Hematopoietic multipotent progenitor cell treated with erythropoietin and hydrocortisone succinate and interleukin-3 and kit ligand, for 8 days (in vitro differentiated cells): ENCODE measurements at places on chromosomes 1 and 21.

DNA sequence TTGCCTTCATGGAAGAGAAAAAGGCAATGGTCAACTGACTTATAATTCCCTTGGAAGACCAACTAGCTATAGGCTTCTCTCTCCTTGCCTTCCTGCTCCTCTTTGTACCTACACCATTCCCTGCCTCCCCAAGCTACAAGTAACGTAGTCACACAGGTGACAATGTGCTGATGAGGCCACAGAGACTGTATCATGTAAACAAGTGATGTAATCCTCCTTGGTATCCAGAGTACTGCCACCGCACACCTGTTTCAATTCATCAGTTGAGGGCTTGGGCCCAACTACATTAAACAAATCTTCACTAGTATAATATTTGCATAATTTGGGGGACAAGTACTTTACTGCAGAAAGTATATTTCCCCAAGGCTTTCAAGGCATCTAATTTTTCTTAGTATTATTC lies 76.4 kb upstream of the SCYL3 start:
- DNase-seq, result no peak

GRCh38 chr1:110544753-110545152 lies 25.8 kb upstream of the KCNA10 start:
- DNase-seq, result no peak

DNA sequence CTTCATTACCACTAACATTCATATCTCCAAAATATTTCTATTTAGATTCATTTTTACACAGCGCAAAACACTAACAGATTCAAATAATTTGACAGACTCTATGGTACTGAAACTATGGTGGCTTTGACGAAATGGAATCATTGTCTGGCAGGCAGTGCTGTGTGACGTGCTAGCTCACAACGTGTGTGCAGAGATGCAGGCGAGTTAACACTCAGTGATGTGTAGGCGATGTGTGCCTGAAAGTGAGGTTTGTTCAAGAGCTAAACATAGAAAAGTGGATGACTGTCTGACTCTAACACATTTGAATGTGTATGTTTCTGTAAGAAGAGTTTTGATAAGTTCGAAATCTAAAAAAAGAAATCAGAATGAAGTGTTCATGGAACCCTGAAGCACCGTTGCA lies 97.7 kb downstream of the RYR2 start:
- no peak for DNase-seq

GRCh38 chr1:229117664-229118300 lies 153.1 kb upstream of the RAB4A start:
- peak; percentile 10 for DNase-seq

DNA sequence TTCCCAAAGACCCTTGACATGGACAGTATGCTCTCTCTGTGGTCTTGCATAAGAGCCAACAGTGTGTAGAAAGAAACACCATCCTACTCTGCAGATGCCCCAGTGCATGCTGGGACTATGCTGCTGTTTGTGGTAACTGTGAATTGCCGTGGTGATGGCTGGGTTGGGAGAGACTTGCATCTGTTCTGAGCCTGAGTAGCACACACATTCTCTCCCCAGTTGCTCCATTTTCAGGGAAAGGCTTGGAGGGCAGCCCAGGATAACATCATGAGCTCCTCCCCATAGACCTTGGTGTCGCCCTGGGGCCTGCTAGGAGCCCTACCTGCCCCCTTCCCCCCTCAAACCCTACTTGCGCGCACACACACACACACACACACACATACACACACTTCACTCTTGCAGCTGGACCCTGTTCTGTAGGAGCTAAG lies 120.9 kb upstream of the IPO9 start:
- no peak for DNase-seq

- no peak for DNase-seq
These were observed 21.3 kb upstream of the ZNF326 start for GRCh38 chr1:89973471-89974127.

DNA sequence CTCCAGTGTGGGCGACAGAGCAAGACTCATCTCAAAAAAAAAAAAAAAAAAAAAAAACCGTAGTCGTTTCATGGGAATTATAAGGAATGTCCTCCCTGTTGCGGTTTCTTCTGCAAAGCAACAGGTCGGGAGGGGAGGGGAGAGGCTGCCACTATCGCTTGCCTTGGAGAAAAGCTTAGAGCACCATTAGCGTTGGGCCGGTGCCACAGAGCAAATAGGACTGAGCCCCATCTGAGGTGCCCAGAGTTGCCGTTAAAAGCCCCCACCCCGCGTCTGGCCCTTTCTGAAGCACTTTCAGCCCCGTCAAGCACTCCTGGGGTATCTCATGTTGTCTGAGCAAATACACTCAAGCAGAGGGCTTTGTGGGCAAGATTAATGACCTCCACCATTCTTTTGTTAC lies 2.2 kb downstream of the RIPPLY3 start:
- no peak for DNase-seq

DNA sequence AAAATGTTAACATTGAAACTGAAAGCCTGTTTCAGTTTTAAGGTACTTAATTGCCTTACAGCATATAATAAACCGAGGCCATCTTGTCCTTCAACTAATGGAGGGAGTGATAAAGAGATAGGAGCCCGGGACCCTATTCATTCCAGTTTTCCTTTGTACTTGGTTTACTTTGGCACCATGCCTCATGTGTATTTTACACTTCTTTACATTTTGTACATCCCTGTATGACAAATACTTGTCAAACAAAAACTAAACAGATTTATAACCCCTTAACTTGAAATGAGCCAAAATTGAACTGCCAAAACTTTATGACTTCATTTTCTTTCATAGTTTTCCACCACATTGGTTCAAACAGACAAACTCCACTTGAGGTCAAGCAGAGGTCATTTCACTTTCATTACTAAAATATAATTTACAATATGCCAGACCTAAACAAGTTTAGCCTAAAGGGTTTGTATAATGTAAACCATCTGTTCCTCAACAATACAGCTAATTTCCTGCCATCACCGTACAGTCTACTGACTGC lies 30.9 kb upstream of the UBE2U start:
- no peak for DNase-seq

- peak; percentile 67 for DNase-seq
These were observed 7.7 kb downstream of the CNIH3 start for GRCh38 chr1:224623743-224624333.

DNA sequence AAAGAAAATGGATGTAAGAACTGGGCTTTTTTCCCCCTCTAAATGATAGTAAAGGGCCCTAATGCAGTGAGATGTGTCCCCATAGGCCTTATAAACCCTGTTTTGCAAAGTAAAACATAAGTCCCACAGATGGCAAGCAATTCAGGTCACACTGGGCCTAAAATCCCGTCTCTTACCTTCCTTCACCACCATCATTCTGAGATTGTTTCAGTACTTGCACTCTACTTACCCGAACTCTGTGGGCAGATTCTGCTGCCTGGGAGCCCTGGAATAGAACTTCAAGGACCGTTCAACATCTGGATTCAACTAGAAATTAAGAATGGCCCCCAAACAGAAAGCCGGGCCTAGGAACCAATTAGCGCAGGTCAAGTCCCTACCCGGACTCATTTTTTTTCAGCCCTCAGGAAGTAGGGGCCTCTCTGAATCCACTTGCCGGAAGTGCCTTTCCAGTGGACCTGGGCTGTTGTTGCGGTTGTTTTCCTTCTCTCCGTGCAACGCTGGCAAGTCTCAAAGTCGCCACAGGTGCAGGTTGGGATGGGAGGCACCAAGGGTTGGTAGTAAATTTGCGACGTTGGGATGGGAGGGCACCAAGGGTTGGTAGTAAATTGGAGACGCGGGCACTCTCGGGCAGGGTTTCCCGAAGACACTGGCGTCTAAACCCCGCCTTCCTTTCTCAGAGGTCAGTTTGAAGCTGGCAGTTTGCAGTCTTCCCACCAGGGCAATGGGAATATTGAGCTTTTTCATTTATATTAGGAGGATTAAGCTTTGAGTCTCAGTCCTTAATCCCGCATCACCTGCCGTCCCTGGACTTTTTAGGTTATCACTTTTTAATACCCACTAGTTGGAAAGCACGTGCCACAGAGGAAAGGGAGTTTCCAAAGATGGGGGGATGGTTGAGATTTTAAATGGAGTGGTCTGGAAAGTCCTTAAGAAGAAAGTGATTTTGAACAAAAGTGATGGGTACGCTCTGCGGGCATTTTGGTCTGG lies at the start of gene TMEM69:
Gene TMEM69, plus strand, starts transcription at position 428 of the 987 bp plus-strand sequence. CDS start 2,888 bp downstream, outside the sequence.
- DNase-seq, result peak; percentile 95

- DNase-seq, result no peak
These were observed 213.0 kb downstream of the CRB1 start for GRCh38 chr1:197481101-197481500.

DNA sequence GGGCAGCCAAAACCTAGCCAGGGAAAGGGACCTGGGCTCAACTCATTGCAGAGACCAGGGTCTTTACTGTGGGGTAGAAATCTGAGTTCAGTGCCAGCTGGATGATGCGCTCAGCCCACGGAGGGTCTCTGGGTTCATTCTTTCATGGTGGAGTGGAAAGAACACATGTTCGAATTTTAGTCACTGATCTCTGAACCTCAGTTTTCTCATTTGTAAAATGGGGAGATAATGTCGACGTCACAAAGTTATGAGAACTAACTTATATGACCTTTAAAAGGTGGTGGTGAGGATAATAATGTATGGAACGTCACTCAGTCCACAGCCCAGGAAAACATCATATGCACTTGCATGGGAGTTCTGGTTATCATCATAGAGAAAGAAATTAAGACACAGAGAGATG lies 1.2 kb upstream of the TAL1 start:
- no peak for DNase-seq

DNA sequence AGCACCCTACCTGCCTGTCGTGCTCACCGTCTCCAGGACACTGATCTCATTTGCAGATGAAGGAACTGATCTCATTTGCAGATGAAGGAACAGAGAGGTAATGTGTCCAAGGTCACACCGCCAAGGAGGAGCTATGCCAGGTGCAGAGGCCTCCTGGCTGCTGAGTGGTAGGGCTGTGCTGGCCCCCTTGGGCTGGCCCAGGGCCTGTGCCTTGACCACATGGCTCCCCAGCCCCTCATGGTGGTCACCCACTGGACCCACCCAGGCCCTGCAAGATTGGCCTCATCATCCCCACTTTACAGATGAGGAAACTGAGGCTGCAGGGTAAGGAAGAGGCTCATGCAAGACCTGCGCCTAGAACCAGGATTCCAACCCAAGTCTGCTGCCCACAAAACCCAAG lies 628.3 kb downstream of the MATN1 start:
- DNase-seq, result no peak

DNA sequence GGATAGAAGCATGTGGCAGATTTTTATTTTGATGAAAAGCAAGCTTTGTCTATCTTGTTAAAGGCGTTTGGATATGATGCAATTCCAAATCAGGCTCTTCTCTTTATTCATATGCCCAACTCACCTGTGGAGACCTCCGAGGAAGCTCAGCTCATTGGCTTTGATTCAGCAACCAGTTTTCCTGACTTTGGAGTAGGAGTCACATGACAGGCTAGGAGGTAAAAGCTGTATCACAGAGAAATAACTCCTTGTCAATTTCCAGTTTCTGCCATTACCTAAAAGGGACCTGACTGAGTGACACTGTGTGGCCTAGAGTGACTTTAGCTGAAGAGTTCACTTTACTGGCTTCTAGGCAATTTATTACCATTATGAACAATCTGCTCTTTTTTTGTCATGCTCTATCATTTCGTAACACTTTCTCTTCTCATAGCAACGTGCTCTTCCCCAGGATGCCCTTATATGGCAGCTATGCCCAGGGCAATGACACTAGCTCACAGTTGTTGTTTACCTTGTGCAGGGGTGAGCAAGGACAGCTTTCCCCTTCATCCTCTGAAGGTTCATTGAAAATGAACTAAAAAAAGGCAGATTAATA lies 107.2 kb downstream of the KCNK1 start:
- DNase-seq, result no peak

DNA sequence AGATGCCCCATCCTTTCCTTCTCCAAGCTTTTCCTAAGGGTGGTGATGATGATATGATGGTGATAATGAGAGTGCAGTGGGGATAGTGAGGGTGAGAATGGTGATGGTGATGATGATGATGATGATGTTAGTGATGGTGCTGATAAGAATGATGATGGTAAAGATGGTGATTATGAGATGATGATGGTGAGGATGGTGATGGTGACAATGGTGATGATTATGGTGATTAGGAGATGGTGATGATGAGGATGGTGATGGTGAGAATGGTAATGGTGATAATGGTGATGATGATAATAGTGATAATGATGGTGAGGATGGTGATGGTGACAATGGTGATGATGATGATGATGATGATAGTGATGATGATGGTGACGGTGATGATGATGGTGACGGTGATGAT lies 4.0 kb downstream of the BSND start:
- DNase-seq, result no peak

DNA sequence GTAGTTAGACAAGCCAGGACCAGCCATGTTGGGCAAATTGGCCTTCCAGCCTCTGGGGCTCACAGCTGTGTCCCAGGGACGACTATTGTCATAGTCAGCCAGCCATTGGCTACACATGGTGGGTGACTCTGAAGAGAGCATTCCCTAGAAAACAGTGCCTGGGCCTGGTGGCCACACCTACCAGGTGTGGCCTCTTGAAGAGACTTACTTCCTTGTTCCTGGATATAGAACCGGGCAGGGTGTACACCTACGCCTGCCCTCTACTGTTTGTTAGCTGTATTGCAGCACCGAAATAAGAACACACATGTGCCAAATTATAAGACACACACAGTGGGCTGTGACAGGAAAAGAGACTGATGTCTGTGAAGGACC lies 134.6 kb upstream of the ARHGEF16 start:
- peak; percentile 81 for DNase-seq

GRCh38 chr21:33055991-33056390 lies 13.9 kb upstream of the OLIG1 start:
- DNase-seq, result no peak

DNA sequence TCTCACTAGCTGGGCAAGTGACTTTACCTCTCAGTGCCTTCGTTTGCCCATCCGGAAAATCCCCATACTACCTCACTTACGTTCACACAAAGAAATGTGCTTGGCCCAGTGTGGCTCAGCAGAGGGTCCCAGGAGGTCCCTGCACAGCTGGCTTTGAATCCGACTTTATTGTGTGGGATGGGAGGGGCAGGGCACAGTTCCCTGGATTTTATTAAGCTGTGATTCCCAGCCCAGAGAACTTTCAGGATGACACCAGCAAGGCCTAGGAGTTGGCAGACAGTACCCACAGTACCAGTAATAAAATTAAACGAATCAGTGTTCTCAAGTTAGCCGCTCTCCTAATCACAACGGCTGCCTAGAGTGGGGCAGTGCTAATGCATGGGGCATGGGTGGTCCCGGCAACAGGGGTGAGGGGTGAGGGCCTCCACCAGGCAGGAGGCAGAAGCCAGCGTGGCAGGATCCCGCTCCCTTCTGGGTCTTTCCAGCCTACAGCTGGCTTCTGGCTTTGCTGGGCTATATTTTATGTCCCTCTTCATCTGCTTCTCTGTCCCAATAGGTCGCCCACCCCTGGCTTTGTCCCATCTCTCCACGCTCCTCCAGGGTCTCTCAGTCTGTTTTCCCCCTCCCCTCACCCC lies 74.9 kb downstream of the VWA5B1 start:
- DNase-seq, result no peak

DNA sequence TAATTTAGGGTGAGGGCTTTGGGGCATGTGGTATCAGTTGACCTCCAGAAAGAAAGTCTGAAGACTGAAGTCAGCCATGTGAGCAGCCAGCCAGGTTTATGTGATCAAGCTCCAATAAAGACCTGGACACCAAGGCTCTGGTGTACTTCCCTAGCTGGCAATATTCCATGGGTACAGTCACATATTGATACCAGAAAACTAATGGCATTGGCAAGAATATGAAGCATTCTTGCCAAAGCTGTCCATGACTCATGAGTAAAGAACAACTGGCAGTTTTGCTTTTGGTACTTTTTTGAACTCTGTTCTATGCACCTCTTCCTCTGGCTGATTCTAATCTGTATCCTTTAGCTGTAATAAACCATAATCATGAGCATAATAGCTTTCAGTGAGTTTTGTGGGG lies 415.3 kb upstream of the CAMK1G start:
- no peak for DNase-seq
